ENCODE measurements at places on chromosomes 16 and 17. TPM values are rescaled to one million over a fixed set of nuclear protein-coding genes. Genes with fewer than 3 reads are reported as not detected.
A peak's percentile ranks its signal among the peaks of the same experiment; 100 is the strongest.

GRCh38 chr16:66576296-66576695, 3.0 kb upstream of the CMTM2 start:
- no peak for DNase-seq

GRCh38 chr16:6510261-6510660, 822.4 kb upstream of the RBFOX1 start:
- no peak for DNase-seq

DNA sequence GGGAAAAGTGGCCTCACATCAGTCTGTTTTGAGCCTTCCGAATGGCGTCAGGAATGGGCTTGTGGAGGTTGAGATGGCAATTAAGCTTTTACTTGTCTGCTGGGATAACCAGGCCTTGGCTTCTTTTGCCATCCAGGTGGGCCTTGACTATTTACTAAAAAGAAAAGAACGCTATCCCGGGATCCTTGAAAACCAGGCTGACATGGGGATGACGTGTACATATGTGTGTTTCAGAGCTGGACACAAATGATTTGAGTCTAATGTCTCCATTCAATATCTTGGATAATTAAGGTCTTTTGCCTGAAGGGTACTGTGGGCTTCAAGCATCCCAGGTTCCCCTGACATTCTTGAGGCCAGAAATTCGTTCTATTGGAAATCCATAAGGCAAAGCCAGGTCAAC, 32.6 kb upstream of the HOXB13 start:
- DNase-seq, result peak; percentile 3

- peak; percentile 54 for DNase-seq
Observed at GRCh38 chr17:80812362-80813088, 179.1 kb upstream of the CHMP6 start.

DNA sequence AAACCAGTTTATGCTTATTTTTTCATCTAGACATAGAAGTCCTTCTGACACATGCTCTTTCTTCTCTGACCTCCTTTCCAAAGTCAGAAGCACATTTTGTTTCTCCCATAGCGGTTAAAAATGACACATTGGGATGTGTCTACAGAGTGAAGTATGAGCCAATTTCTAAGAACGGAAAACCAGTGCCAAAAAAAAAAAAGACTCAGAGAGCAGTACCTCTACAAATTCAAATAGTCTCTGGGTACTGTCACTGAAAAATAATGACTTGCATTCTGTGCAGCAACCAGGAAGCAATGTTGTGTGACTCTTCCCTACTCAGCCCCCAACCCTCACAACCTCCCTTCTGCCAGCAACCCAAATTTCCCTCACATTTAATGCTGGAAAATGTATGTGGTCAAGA, 145.5 kb upstream of the PMFBP1 start:
- DNase-seq, result no peak

GRCh38 chr16:6341981-6342380, 990.7 kb upstream of the RBFOX1 start:
- no peak for DNase-seq

DNA sequence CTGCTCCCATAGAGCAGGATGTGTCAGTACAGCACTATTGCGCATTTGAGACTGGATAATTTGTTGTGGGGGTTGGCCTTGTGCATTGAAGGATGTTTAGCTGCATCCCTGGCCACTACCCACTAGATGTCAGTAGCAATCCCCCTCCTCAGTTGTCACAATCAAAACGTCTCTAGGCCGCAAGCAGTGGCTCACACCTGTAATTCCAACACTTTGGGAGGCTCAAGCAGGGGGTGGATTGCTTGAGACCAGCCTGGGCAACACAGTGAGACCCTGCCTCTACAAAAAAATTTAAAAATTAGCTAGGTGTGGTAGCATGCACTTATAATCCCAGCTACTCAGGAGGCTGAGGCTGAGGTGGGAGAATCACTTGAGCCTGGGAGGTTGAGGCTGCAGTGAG, 48.4 kb downstream of the CENPV start:
- no peak for DNase-seq

GRCh38 chr16:53849994-53850393, 146.0 kb downstream of the FTO start:
- no peak for DNase-seq

DNA sequence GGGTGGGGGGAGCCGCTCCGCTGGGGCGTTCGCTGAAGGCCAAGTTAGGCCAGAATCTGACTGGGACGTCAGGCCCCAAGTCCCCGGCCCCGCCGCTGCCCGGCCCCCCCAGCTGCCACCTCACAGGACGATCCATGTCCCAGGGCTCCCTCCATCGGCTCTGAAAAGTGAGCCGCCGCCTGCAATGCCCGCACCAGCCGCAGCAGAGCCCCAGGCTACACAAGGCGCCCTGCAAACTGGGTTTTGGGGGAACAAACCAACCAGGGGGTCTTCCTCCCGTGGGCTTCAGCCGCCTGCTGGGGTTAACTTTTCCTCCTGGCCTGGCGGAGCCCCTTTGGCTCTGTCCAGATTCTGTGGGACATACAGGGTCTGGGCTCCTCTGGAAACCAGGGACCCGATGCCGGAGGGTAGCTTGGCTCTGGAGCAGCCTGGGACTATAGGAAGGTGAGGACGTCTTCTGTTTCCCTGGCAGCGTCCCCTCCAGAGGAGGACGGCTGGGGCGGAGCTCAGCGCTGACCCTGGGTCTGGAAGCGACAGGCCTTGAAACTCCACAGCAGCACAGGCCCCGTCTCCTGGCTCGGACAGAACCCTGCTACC, 835 bp downstream of the NME4 start:
- peak; percentile 93 for DNase-seq

GRCh38 chr16:68873635-68874471, 30.5 kb downstream of the TANGO6 start:
- no peak for DNase-seq

DNA sequence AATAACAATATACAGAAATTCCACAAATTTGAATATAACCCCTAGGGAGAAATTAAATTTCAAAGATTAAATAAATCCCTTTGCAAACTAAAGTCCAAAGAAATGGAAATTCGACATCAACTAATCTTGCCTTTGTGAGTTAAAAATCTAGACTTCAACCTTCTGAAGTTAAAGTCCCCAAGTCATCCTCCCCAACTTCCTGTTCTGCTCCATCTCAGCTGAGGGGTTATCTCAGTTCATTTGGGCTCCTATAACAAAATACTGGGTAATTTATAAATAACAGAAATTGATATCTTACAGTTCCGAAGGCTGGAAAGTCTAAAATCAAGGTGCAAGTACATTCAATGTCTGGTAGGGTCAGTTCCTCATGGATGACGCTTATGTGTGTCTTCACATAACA, 22.8 kb upstream of the KDM6B start:
- no peak for DNase-seq

DNA sequence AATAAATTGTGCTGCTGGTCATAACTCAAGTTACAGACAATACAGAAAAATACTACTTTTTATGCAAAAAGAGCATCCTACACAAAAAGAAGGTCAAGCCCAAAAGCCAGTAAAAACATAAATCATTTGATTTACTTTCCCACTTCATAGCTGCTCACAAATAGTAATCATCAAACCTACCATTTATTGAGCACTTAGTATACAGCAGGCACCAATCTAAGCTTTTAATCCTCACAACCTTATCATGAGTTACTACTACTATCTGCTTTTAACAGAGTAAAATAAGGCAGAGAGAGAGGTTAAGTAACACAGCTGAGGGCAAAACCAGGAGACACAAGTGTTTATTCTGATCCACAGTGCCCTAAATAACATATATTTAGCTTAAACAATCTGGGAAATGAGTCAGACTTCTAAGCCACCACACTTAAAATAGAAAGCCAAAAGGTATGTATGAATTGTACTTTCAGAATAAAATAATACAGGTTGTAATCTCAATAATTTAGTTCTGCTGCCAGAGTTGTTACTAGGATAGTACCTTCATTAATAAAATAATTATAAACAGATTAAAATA, 1.7 kb upstream of the AARS1 start:
- DNase-seq, result no peak

DNA sequence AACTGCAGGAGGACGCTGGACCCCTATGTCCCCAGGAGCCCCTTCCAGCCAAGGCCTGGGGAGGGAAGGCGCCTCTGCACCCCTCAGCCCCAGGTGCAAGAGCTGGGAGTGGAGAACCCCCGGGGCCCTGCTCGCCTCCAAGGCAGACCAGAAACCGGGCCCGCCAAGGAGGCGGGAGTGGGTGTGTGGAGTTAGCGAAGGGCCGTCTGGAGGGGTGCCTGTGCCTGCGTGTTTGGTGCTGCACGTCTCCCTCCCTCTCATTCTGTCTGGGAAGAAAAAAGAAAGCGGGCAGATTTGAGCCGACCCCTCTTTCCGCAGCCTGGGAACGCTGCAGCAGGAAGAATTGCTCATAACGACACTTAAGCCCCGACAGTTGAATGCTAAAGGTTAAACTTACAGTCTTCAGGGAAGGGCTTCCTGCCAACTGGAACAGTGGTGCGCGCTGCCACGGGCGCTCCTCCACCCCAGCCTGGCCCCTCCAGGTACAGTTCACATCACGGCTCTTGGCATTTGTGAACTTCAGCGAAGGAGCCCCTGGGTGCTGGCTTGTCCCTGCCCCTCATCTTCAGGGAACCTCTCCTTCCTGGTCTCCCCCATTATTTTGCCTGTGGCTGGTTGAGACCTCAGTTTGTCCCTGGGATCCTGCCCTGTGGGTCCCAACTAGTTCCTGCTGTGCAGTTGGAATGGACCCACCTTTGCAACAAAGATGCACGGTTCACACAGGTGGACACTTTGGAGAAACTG, 19.2 kb upstream of the ZFHX3 start:
- DNase-seq, result peak; percentile 70

GRCh38 chr16:82259731-82260130, 89.7 kb upstream of the MPHOSPH6 start:
- DNase-seq, result no peak

DNA sequence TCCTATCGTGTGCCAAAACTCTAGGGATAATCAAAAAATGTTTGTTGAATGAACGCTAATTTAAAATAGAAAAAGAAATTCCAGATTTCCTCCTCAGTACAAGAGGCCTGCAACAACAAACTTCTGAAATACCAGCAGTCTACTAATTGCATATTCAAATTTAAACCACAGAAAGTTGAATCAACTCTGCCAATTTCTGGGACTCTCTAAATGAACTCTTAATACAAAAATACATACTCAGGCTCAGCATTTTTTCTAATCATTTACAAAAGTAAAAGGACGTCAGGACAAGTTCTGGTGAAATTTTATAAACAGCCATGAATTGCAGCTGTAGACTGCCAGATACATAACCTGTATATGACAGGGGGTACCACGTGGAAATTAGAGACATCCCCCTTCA, 49.0 kb downstream of the KANSL1 start:
- no peak for DNase-seq

- no peak for DNase-seq
Observed at GRCh38 chr17:5862395-5862794, 207.8 kb upstream of the WSCD1 start.

DNA sequence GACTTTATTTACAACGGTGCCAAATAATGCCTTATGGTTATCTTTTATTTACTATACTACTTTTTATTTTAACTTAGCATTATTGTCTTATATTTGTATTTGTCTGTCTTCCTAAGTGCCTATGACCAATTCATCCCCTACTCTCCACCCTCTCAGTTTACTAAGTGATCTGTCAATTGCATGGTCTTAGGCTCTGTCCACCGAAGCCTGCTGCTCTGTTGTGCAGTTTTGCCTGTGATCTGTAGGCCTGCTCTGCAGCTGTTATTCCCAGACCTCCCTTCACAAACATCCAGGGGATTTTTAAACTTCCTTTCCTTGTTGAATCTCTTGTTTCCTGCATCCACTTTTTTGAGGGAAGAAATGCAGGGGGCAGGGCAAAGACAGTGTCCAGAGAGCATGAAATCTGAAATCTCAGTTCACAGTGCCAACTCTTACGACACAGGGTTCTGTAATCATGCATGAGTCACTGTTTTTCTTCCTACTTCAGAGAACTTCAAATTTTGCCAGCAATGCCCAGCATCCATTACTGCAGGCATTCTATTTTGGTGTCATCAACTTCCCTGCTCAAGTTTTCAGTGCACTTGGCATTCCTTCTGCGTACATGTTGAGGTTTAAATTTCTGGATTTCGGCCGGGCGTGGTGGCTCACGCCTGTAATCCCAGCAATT, 11.4 kb downstream of the SLFN5 start:
- peak; percentile 89 for DNase-seq

DNA sequence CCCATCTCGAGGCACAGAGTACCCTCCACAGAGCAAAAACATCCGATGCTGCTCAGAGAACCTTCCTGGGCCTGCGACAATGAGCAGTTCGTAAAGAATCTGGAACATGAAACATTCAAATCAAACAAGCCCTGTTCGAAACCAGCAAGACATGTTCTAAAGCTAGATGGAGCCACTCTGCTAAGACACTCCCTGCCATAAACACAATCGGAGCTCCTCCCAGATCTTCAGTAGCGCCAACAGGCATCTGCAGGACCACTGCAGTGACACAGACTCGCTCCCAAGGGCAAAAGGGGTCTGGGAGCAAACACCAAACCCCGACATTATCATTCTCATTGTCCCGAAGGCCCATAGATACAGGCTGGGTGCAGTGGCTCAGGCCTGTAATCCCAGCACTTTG, 108.7 kb downstream of the ZFHX3 start:
- DNase-seq, result peak; percentile 79

DNA sequence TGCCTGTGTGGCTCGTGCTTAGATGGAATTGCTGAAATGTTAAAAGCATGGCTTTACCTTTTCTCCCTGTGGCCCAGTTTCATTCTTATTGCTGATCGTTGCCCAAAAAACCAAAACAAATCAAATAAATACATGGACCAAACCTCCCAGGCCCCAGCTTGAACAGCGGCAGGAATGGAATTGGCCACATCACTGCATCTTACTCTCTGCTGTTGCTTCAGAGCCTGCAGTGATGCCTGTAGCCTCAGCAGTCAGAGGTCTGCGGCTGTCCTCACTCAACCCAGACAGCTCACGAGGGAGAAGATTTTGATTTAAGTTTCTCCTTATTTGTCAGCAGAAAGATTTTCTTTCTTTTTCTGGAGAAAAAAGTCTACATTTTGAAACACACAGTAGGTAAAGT, 91.5 kb downstream of the NPIPB11 start:
- DNase-seq, result peak; percentile 28

- no peak for DNase-seq
Observed at GRCh38 chr17:27633312-27634025, 2.5 kb downstream of the LGALS9 start.

DNA sequence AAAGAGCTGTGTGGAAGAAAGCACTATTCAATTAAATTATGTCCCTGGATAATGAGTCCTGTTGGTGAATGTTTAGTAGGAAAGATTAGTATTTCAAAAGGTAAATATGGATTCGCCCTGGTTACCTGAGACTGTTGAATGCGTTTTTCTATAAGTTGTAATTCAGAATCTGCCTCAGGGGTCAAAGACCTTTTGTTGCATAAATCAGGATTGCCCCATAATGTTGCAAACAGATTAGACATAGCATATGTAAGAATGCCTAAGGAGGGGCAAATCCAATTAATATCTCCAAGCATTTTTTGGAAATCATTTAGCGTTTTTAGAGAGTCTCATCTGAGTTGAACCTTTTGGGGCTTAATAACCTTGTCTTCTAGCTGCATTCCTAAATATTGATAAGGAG, 70.1 kb upstream of the ARL4D start:
- DNase-seq, result no peak

Gene TPSD1
- total RNA-seq, result not detected

Gene RTN4RL1
- 0.16 TPM for total RNA-seq

Gene SPATA2L
- 3.6 TPM for total RNA-seq

Gene GLIS2
- total RNA-seq, result 5.4 TPM

Gene EPN2
- total RNA-seq, result 40.6 TPM

Gene MT1M
- total RNA-seq, result 3.9 TPM

Gene ITGAX
- total RNA-seq, result 0.66 TPM

Gene C16orf54
- total RNA-seq, result 0.82 TPM

Gene GNAO1
- 33.7 TPM for total RNA-seq
